Activated effector memory CD4-positive, alpha-beta T cell treated with anti-CD3 and anti-CD28 coated beads, Interleukin-2, amount 50 U/mL, for 16 hours (primary cell): ENCODE measurements at places on chromosomes 6 and 20.

DNA sequence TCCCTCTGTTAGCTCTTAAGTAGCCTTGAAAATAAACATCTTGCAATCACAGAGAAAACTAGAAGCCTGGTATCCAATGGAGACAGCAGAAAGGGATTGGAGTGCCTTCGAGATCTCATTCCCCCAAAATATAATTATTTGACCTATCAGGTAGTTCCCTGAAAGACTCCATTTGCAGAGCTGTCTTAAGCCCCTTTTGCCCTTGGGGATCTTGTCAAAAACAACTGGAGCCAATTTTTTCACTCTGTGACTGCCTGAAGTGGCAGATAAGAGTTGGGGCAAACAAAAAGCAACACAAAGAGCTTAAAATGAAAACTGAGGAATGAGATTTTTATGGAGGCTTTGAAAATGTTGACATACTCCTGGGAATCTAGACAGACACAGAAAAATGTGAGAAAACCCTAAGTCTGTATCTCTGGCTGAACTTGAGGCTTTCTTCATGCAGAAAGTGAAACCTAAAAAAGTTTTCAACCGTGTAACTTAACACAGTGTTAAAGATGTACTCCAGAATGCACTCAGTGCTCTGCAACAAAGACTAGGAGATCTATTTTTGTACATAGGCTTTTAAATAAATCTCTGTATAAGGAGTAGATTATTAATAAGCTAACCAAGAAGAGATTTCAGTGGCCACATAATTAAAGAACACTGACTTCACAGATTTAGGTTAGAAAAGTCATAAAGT lies 971.1 kb upstream of the MAN1A1 start:
- DNase-seq = no peak

- no peak for DNase-seq
Observed at GRCh38 chr20:454951-455350, 7.4 kb downstream of the TBC1D20 start.

DNA sequence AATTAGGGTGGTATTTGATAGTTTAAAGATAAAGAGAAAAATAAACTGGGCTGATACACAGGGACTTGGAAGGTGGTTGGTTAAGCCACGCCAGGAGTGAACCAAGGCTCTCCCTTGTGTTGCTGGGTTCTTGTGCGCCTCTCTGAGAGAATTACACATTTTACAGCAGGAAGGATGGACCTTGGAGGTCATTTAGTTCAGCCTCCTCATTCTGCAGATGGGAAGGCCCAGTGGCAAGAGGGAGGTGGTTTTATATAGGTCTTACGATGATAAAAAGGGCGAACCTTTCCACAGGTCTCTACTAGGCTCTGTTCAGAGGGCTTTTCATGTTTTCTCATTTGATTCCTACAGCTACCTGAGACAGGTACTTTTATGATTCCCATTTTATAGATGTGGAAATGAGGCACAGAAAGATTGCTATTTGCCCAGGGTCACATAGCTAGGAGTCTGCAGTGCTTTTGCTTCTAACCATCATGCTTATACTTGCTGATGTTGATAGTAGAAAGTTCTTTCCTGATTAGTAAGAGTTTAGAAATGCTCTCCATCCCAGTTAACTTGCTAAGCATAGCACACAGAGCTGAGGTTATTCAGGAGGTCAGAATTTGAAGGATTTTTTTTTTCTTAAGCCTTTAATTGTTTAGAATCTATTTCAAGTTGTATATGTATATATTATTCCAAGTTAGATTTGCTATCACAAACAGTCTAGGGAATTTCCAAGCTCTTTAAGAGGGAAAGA lies 12.8 kb downstream of the HIVEP1 start:
- DNase-seq = no peak

GRCh38 chr6:28751963-28752350 lies 171.8 kb downstream of the TRIM27 start:
- DNase-seq = no peak

DNA sequence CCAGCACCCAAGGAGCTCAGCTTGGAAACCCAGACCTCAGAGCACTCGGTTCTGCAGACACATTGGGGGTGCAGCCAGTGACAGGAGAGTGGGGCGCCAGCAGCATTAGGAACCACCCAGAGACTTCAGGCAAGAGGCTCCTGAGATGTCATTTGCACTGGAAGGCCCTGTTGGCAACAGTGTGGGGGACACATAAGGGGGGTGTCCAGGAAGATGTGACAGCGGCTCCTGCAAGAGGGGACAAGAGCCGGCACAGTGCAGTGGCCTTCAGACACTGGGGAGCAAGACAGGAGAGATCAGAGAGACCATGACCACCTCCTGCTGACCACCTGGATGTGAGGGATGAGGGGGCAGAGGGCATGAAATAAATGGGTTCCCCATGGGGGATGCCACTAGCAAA lies 207.1 kb upstream of the SNX9 start:
- no peak for DNase-seq

- no peak for DNase-seq
Observed at GRCh38 chr6:231779-232178, 60.5 kb upstream of the DUSP22 start.

DNA sequence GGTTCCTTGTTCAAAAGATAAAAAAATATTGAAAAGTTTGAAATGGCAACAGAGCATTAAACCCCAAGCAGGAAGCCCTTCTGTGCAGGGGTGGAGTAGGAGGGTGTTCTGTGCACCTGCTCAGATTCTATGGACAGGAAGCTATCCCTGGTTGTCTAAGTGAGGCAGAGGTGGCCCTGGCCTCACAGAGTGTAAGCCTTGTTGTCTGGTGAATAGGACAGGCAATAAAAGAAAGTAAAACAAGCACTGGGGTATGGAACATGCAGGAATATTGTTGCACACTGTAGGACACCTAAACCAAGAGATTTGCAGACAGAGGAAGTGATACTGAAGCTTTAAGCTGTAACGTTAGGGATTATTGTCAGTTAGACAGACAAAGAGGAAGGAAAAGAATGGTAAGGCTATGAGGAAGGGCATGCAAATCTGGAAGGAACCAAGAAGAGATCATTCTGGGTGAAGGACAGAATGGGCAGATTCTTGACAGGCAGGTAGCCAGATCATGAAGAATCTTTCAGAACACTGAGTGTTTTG lies 66.8 kb downstream of the TBC1D7 start:
- DNase-seq = no peak

GRCh38 chr6:7218406-7218988 lies 94.5 kb downstream of the SSR1 start:
- DNase-seq = no peak

- DNase-seq = no peak
Observed at GRCh38 chr6:247351-247750, 44.9 kb upstream of the DUSP22 start.
